ENCODE measurements at places on chromosomes 5 and 9.

DNA sequence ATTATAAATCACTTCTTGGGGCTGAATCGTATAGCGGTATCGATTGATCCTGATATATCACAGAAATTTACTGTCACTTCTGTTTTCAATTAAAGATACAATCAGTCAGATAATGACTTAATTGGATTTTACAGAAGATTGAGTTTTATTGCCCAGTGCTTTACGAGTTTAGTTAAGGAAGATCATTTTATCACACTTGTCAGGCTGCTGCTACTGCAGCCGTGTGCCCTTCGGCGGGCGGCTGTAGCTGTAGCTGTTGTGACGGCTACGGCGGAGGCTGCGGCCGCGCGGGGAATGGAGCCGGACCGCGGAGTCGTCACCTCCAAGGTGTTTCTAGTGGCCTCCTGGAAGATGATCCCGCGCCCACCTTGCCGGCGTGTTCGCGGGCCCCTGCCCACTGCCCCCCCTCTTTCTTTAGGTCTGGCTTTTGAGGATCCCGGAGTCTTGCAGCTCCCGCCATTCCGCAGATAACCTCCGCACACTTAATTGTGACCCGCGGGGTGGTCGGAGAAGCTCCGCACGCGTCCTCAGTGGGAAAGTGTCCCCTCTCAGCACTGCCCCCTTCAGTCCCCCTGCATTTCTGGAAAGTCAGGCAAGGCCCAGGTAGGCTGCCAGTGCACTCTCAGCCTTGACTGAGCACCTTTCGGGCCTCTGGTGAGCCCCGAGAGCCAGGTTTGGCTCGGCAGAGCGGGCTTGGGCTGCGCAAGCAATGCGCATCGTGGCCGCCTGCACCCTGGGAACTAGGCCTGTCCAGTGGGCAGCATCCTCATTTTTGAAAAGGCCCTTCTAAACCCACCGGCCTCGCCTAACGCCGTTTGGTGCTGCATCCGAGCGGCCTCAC is 6.9 kb upstream of the DMRT3 start:
- no peak for DNase-seq

- no peak for DNase-seq
These were observed 35.1 kb downstream of the FAM13B start for GRCh38 chr5:137997726-137998213.

- no peak for DNase-seq
These were observed 17.9 kb downstream of the SLC1A3 start for GRCh38 chr5:36624277-36624676.

DNA sequence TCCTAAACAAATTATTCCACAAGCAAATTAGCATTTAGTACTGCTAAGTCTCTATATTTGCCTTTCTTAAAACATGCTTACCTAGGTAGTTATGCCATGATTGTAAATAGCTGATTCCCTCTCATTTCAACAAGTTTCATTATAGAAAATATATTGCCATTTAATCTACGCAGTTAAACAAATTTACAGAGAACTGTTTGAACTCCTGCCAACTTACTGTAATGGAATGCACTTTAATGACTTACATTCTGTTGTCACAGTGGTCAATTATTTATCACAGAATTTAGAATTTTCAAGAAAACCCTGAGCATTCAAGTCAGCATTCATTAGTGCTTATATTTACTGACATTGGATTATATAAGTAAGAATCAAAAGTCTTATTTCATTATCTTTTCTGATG is 19.6 kb downstream of the SLC38A9 start:
- no peak for DNase-seq
